HFFc6 (cell line): ENCODE measurements at places on chromosomes 3 and 15.

- no peak overlapping the region for H3K27ac ChIP-seq
- DNase-seq: no peak
- peaks cover 16% of the 10 kb centered on the region for H3K4me1 ChIP-seq
- H3K4me3 ChIP-seq: no peak overlapping the region
- H3K36me3 ChIP-seq: no peaks in the 10 kb centered on the region
These were observed 150.5 kb upstream of the UBE2E2 start for GRCh38 chr3:23052620-23053019.

- peak overlapping the region; percentile 22 for H3K27ac ChIP-seq
- DNase-seq: no peak
- H3K27me3 ChIP-seq: no peaks in the 10 kb centered on the region
- peaks cover 42% of the 10 kb centered on the region for H3K36me3 ChIP-seq
These were observed 9.4 kb downstream of the TGFBR2 start for GRCh38 chr3:30615615-30616346.

- H3K27ac ChIP-seq: no peak overlapping the region
- H3K27me3 ChIP-seq: peaks cover 1% of the 10 kb centered on the region; the same call in 1 of the 2 replicates
- no peak overlapping the region for H3K4me3 ChIP-seq
- H3K36me3 ChIP-seq: no peaks in the 10 kb centered on the region
- no peaks in the 10 kb centered on the region for H3K4me1 ChIP-seq
- DNase-seq: peak; percentile 17
These were observed 174.2 kb upstream of the ATP11B start for GRCh38 chr3:182618981-182619591.

- no peak overlapping the region for H3K4me3 ChIP-seq
- H3K4me1 ChIP-seq: peaks cover 15% of the 10 kb centered on the region
- no peak overlapping the region for H3K27ac ChIP-seq
- no peak for DNase-seq
- no peaks in the 10 kb centered on the region; the same call in none of the 2 replicates for H3K27me3 ChIP-seq
These were observed 8.8 kb downstream of the ITPR1 start for GRCh38 chr3:4501927-4502326.

DNA sequence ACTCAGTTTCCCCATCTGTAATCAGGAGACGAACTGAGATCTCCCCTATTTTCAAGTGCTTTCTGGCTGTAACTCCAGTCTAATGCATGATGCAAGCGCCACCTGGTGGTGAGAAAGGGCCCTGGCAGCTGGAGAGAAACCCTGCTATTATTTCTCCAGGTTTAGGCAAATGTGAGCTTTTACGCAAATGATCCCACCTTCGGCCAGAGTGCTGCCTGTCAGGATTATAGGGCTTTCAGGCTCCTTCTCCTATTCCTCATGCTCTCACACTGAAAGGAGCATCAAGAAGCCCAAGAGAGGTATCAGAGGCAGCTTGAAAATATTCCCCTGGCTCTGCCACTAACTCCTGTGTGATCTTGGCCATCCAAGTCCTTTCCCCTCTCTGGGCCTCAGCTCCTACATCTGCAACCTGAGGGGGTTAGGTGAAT lies 93.9 kb upstream of the RASGRF1 start:
- H3K4me3 ChIP-seq: no peak overlapping the region
- no peak overlapping the region for H3K27ac ChIP-seq
- peaks cover 11% of the 10 kb centered on the region for H3K27me3 ChIP-seq
- H3K4me1 ChIP-seq: peaks cover under 1% of the 10 kb centered on the region; the same call in 1 of the 2 replicates
- peak; percentile 40 for DNase-seq

GRCh38 chr3:69906351-69906966 lies 93.1 kb upstream of the SAMMSON start:
- H3K27me3 ChIP-seq: no peaks in the 10 kb centered on the region
- H3K36me3 ChIP-seq: peaks cover 8% of the 10 kb centered on the region
- H3K4me3 ChIP-seq: no peak overlapping the region

DNA sequence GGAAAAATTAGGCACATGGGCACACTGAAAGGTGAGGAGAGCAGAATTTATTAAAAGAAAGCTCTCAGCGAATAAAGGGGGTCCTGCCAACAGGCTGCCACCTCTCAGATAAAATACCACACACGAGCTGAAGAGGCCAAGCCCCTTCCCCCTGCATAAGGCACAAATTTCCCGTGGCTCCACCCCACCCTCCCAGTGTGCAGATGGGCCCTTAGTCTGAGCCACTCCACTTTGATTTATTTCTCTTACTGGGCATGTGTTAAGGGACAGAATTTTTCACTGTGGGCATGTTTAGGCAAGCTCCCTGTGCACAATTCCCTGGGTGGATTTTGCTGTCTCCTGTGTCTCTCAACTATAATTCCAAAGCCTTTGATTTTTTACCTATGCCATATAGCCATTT lies 409.8 kb downstream of the TBL1XR1 start:
- no peaks in the 10 kb centered on the region for H3K4me1 ChIP-seq
- DNase-seq: no peak

GRCh38 chr3:169242708-169243513 lies 420.6 kb downstream of the MECOM start:
- H3K27me3 ChIP-seq: no peaks in the 10 kb centered on the region
- H3K4me3 ChIP-seq: peak overlapping the region; percentile 94
- H3K27ac ChIP-seq: peak overlapping the region; percentile 90
- H3K4me1 ChIP-seq: peaks cover 63% of the 10 kb centered on the region

DNA sequence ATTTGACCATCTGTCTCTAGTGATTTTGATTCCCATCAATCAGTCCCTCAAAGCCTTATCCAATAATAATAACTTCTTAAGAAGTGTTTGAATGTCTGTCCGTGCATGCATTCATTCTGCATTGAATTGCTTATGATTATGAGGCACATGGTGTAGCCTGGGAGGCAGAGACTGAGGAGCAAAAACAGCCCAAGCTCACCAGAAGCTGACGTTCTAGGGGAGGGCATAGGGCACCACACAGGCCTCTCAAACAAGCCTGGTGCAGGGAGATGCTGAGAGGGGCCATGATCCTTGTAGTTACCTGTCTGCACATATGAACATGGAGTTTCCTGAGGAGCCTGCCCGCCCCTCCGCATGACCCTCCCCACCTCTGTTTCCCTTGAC lies 89.2 kb upstream of the POMGNT2 start:
- no peak overlapping the region for H3K27ac ChIP-seq
- H3K4me1 ChIP-seq: peaks cover 45% of the 10 kb centered on the region
- no peak overlapping the region for H3K4me3 ChIP-seq
- DNase-seq: no peak

- no peak overlapping the region for H3K27ac ChIP-seq
- H3K4me3 ChIP-seq: no peak overlapping the region
- no peaks in the 10 kb centered on the region for H3K27me3 ChIP-seq
- H3K36me3 ChIP-seq: no peaks in the 10 kb centered on the region
- no peaks in the 10 kb centered on the region for H3K4me1 ChIP-seq
These were observed 397.0 kb downstream of the ROBO2 start for GRCh38 chr3:77436908-77437307.

DNA sequence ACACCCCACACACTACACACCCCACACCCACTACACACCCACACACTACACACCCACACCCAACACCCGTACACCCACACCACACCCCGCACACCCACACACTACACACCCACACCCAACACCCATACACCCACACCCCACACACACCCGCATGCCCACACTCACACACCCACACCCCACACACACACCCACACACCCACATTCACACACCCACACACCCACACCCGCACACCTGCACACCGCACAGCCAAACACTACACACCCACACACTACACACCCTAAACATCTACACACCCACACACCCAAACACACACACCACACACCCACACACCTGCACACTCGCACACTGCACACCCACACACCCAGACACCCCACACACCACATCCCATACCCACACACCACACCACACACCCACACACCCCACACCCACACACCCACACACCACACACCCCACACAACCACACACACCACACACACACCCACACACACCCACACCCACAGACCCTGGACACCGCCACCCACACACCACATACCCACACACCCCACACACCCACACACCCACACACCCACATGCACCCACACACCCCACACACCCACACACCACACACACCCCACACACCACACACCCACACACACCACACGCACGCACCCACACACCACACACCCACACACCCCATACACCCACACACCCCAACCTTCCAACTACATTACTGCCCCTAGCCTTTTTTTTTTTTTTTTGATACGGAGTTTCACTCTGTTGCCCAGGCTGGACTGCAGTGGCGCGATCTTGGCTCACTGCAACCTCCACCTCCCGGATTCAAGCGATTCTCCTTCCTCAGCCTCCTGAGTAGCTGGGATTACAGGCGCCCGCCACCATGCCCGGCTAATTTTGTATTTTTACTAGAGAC lies 16.9 kb downstream of the CEP19 start:
- H3K4me3 ChIP-seq: no peak overlapping the region
- H3K27ac ChIP-seq: no peak overlapping the region
- DNase-seq: no peak
- H3K27me3 ChIP-seq: peaks cover 17% of the 10 kb centered on the region
- H3K36me3 ChIP-seq: no peaks in the 10 kb centered on the region
- no peaks in the 10 kb centered on the region for H3K4me1 ChIP-seq

- H3K4me1 ChIP-seq: peaks cover 45% of the 10 kb centered on the region
- DNase-seq: no peak
- no peak overlapping the region for H3K27ac ChIP-seq
- H3K36me3 ChIP-seq: no peaks in the 10 kb centered on the region
- no peak overlapping the region for H3K4me3 ChIP-seq
These were observed 14.1 kb downstream of the ITGA11 start for GRCh38 chr15:68417897-68418296.

- no peak overlapping the region for H3K27ac ChIP-seq
- H3K27me3 ChIP-seq: peaks cover 16% of the 10 kb centered on the region
- no peak overlapping the region for H3K4me3 ChIP-seq
These were observed 51.0 kb downstream of the ANP32A start for GRCh38 chr15:68769702-68770101.

- no peak for DNase-seq
- H3K36me3 ChIP-seq: peaks cover 15% of the 10 kb centered on the region
- no peak overlapping the region for H3K27ac ChIP-seq
- no peaks in the 10 kb centered on the region for H3K27me3 ChIP-seq
- no peaks in the 10 kb centered on the region for H3K4me1 ChIP-seq
- no peak overlapping the region for H3K4me3 ChIP-seq
These were observed 114.0 kb downstream of the LRRC28 start for GRCh38 chr15:99365242-99365641.

GRCh38 chr3:12777171-12777570 lies 18.1 kb upstream of the TMEM40 start:
- peaks cover 24% of the 10 kb centered on the region for H3K27me3 ChIP-seq
- 0 out of 2 replicates have a peak, but pooled peaks cover 6% of the 10 kb centered on the region for H3K36me3 ChIP-seq
- H3K27ac ChIP-seq: no peak overlapping the region
- no peak for DNase-seq
- H3K4me1 ChIP-seq: peaks cover 7% of the 10 kb centered on the region

DNA sequence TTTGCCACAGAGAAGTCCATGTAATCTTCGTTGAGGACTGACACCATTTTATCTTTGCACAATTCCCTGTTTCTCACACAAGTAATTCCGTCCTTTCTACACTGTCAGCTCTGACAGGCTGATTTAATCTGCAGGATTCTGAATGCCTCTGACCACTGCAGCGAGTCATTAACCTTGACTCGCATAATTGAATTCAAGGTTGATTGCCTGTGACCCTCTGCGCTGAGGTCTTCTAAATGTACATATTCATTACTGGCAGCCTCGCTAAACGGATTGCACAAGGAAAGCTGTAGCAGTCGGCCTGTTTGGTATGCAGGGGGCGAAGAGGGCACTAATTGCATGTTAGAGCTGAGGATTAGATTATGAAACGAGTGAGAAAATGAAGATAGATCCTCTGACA lies 147.8 kb downstream of the SHOX2 start:
- no peaks in the 10 kb centered on the region; the same call in 1 of the 2 replicates for H3K27me3 ChIP-seq
- H3K27ac ChIP-seq: no peak overlapping the region
- H3K4me1 ChIP-seq: no peaks in the 10 kb centered on the region
- DNase-seq: no peak

DNA sequence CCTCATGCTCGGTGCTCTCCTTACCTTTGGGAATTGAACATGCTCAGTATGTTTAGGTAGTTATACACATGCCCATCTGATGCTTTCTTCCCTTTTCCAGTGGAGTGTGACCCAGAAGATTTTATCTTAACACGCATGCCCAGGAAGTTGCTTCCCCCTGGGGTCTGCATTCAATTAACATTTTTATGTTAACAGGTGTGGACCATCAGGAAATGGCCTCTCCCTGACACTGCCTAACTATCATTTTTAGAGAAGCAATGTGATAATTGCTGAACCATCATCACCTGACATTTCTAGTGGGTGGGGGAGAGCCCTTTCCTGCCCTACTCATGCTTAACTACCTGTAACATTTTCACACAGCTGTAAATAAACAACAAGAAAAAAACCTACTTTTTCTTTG lies 55.1 kb upstream of the TGFBR2 start:
- H3K27me3 ChIP-seq: peaks cover 4% of the 10 kb centered on the region; the same call in 1 of the 2 replicates
- DNase-seq: no peak
- peaks cover 12% of the 10 kb centered on the region for H3K4me1 ChIP-seq
- no peak overlapping the region for H3K27ac ChIP-seq
- peaks cover 10% of the 10 kb centered on the region; the same call in 1 of the 2 replicates for H3K36me3 ChIP-seq

GRCh38 chr3:169661361-169662131 lies 2.0 kb downstream of the MECOM start:
- DNase-seq: peak; percentile 10
- peaks cover 34% of the 10 kb centered on the region for H3K4me1 ChIP-seq
- H3K36me3 ChIP-seq: no peaks in the 10 kb centered on the region

DNA sequence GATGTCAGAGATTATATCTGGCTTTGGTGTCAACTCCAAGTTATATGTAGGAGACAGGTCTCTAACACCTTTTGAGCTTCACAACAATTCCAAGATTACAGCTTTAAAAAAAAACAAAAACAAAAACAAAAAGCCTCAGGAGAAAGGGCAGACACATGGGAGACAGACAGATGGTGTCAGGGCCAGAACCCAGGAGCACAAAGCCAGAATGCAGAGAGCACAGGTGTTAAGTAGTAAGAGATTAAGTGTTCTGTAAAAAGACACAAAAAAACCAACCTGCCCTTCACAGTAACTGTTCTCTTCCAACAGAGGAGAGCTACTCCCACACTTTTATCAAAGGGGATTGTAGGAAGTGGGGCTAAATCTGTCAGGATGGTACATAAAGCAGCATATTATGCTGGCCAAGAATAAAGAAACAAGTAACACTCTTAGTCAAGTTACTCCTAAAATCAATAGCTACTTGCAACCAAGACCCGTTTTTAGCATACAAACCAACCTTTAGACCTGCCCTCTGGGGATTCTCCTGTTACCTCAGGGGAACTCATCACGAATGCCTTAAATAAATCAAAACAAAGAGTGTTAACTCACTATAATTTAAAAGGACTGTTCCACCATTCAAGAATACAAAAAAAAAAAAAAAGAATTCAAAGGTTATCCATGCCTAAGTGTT lies 5.9 kb downstream of the CPEB1 start:
- no peak for DNase-seq
- no peak overlapping the region for H3K4me3 ChIP-seq
- peaks cover 17% of the 10 kb centered on the region for H3K27me3 ChIP-seq
- no peaks in the 10 kb centered on the region for H3K36me3 ChIP-seq
- no peaks in the 10 kb centered on the region for H3K4me1 ChIP-seq

- peaks cover 10% of the 10 kb centered on the region; the same call in 1 of the 2 replicates for H3K4me1 ChIP-seq
- H3K27me3 ChIP-seq: peaks cover 4% of the 10 kb centered on the region; the same call in 1 of the 2 replicates
- no peak overlapping the region for H3K4me3 ChIP-seq
- no peak for DNase-seq
These were observed 286.5 kb upstream of the RBMS3 start for GRCh38 chr3:28994161-28994905.
